ENCODE measurements at places on chromosomes 1 and 21.

GRCh38 chr1:41672173-41672572 lies 187.7 kb upstream of the EDN2 start:
- peak; percentile 63 for DNase-seq

DNA sequence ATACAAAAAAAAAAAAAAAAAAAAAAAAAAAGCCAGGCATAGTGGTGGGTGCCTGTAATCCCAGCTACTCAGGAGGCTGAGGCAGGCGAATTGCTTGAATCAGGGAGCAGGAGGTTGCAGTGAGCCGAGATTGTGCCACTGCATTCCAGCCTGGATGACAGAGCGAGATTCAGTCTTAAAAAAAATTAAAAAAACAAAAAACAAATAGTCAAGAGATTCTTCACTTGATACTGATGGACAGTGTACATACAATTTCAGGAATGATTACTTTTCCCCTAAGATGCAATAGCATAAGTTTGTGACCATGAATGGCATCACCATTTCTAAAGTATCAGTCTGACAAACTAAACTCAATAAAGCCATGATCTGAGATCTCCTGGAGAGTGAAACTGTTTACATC lies 60.8 kb upstream of the IVNS1ABP start:
- no peak for DNase-seq

DNA sequence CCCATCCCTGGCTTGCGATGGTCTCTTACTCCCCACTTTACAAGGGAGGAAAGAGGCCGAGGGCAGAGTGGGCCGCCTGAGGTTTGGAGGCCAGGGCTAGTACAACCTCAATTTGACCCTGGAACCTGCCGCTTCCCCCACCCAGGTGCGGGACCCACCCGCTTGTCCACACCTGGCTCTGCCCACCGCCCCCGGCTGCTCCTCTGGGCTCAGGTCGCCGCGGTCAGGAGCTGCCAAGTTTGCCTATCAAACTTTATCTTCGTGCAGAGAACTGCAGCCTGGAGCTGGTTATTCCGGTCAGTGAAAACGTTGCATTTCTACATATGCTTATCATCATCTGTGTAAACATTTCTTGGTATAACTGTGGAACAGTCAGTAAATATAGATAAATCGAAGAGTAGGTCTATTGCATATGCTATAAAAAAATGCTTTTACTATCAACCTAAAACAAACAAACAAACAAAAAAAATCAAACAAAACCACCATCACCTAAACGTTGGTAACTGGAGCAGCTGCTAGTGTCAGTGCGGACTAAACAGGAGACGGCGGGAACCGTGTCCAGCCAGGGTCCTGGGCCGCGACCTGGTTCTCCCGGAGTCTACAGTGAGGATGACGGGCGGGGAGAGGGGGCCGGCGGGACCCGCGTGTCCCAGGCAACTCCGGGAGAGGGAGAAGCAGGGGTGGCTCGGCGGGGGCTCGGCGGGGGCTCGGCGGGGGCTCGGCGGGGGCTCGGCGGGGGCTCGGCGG lies 906 bp upstream of the ADARB1 start:
- DNase-seq, result no peak

DNA sequence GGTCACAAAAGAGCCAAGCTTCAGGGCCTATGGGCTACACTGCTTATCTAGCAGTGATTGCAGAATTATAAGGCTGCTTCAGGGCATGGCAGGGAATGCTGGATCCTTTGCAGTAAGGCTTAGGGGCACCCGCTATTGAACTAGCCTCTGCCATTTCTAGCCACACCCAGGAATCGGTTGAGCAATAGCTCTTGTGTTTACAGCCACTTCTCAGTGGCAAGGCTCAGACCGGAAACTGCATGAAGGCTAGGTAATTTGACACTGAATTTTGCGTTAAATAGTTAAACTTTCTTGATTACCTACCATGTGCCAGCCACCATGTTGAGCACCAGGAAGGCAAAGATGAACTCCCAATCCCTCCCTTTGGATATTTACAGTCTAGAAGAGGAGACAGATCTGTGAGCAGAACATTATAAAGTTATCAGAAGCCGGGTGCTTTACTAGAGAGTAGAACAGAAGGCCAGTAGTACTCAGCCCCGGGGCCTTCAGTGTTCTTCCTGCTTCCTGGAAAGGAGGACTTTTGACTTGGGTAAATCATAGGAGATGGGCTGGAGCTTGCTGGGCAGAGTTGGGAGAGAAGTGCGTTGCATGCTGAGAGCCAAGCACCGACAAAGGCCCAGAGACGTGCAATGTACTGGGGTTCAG lies 98.6 kb upstream of the LPGAT1 start:
- DNase-seq, result no peak

GRCh38 chr1:179080866-179081686 lies 794 bp upstream of the TOR3A start:
- no peak for DNase-seq

- peak; percentile 72 for DNase-seq
These were observed 106.4 kb downstream of the HMGB4 start for GRCh38 chr1:33970148-33970825.

GRCh38 chr1:41404308-41404761 lies 43.1 kb downstream of the FOXO6 start:
- DNase-seq, result no peak

DNA sequence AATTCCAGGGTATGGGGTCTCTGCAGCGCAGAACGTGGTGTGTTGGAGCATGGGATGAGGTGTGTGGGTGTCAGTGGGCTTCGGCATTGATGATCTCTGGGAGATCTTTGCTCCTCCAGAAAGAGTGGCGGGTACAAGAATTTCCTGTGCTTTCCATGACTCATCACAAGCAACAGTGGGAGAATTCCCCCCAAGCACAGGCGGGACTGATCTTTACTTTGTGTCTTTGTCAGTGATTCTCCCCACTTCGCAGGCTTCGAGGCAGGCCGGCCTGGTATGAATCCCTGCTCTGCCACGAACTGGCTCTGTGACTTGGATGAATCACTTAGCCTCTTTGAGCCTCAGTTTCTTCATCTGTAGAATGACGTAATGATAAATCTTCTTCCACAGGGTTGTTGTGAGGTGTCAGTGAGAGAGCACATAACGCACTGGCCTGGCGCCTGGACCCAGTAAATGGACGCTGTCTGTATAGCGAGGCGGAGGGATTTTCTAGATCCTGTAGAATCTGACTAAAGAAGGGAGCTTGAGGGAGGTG lies 2.0 kb downstream of the OPRD1 start:
- DNase-seq, result no peak

DNA sequence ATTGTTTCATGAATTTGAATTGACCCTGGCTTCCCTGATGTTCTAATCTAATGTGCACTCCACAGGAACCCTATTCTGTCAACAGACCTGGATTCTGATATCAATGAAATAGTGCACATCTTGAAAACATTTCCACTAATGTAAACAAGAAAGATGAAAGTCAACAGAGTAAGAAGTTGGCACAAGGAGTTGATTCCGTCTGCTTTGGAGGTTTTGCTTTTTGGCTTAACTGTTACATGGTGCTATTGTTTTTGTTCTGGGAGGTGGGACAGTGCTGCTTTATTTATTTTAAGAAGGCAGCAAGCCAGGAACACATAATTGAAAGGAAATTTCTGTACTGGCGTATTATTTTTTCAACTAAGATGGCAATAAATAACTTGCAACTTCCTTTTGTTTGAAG lies 73.3 kb downstream of the LEPR start:
- no peak for DNase-seq

GRCh38 chr1:174445817-174446216 lies 1.9 kb upstream of the GPR52 start:
- DNase-seq, result peak; percentile 15

GRCh38 chr21:44929242-44929798 lies 8.6 kb upstream of the ITGB2 start:
- DNase-seq, result no peak

Measured in NT2/D1 (cell line).